IMR-90 (cell line): ENCODE measurements at places on chromosomes 7 and 10. TPM values are rescaled to one million over a fixed set of nuclear protein-coding genes. Genes with fewer than 3 reads are reported as not detected.

The HGF gene
- polyA plus RNA-seq, result 14.4 and 16.8 TPM in 2 replicates

The CDH23 gene
- polyA plus RNA-seq, result 0.03 TPM in 1 of 2 replicates, not detected in the other

DNA sequence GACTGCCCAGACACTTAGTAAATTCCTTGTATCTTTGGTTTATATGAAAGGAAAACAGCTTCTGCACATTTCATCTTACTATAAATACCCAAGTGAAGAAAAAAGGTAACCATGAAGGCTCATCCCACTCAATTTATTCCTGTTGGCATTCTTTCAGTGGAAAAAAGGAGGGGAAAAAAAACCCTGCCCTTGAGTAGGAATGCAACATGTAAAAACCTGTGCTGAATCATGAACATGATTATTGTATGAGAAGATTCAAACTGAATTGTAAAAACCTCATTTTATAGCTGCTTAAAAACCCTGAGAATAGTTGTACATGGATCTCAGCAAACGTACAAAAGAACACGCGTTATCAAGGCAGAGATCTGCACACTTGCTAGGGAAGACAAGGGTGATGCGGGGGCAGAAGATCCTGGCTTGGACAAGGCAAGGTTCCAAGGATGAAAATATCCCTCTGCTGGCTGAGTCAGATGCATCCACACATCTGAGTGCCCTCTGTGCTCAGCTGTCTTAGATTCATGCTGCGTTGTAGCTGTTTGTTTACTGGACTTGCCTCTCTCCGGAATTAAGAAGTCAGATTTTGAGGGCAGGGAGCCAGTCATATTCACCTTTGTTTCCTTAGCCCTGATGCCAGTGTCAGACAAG, 658.2 kb downstream of the PARD3 start:
- DNase-seq, result peak; percentile 67

DNA sequence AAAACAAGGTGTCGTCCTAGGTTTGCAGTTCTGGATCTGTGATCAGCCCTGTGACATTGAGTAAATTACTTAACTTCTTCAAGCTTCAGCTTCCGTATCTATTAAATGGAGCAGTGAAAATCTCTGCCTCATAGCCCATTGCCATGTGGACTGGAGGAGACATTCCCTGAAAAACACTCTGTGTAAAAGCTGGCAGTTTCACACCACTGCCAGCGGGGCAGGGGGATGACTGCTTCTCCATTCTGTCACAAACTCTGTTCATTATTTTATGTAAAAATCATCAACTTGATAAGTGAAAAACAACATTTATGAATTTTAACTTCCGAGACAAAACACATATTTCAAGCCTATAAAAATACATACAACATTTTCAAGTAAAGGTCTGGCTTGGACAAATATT, 234.7 kb downstream of the BMPER start:
- DNase-seq, result no peak

The PANK1 gene
- polyA plus RNA-seq, result 3.0 TPM in 2 replicates
